Muscle of leg (tissue), 16 donors: ENCODE measurements at places on chromosomes 3 and 15. TPM values are rescaled to one million over a fixed set of nuclear protein-coding genes. Genes with fewer than 3 reads are reported as not detected.

The ASB14 gene
- polyA plus RNA-seq = 0.31 TPM

DNA sequence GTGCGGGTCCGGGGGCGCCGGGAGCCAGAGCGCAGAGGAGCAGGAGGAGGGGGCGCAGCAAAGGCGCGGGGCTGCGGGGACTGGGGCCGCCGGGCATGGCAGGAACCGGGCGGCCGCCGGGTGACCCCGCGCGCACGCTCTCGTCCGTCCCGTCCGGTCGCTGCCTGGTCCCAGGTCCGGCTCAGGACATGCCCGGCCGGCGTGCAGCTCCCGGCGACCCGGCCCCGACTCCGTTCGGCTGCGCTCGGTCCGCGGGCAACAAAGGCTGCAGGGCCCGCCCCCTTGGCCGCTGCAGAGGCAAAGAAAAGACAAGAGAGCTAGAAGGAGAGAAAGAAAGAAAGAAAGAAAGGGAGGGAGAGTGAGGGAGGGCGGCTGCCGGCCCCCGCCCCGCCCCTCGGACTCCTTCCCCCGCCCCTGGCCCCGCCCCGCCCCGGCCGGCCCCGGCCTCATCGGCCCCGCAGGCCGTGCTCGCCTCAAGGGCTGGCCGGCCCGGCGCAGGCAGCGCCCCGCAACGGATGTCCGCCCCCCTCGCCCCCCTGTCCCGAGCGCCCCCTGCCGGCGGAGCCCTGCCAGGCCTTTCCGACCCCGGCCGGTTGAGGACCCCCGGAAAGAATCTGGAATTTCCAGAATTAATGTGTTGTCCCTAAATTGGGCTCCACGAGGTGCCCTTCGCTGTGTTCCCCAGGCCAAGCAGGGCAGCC is at the start of gene ADAMTS7:
Gene ADAMTS7, minus strand, starts transcription at position 341 of the 701 bp plus-strand sequence. Its CDS starts 244 bp downstream, at position 97.
- DNase-seq = peak; percentile 89

DNA sequence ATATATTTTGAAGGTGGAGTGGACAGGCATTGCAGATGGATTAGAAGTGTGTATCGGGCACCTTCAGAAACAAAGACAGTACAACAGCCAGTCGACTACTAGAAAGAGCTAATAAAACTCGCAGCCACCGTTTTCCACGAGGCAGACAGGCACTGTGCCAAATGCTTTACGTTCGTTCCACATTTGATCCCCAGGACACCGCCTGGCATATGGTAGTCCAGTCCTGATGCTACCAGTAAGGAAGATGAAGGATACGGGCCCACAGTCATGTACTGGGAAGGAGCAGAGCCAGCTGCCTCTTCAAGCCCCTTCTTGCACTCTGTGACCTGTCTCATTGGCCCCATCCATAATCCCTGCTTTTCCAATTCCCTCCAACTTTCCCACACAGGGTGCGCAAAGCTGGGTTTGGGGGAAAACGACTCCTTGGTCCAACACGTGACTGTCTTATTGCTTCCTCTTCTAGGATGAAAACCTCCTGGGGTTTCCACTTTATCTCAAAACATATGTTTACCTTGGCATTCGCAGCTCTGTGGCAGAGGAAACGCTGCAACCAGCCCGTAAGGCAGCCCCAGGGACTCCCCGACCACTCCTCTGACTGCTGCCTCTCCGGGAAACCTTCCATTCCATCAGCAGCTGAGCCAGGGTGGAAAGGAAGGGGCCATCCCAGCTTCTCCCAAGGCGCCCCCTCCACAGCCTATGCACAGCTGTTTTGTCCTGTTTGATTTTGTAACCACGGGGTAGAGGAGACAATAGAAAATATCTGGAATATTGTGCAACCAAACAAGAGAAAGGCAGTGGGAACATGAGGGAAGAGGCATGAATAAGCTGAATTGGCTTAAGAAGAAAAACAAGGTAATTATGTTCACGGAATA is 107.4 kb downstream of the ADAMTS17 start:
- DNase-seq = peak; percentile 94

GRCh38 chr3:396293-396692 is 199.7 kb downstream of the CHL1 start:
- DNase-seq = no peak

DNA sequence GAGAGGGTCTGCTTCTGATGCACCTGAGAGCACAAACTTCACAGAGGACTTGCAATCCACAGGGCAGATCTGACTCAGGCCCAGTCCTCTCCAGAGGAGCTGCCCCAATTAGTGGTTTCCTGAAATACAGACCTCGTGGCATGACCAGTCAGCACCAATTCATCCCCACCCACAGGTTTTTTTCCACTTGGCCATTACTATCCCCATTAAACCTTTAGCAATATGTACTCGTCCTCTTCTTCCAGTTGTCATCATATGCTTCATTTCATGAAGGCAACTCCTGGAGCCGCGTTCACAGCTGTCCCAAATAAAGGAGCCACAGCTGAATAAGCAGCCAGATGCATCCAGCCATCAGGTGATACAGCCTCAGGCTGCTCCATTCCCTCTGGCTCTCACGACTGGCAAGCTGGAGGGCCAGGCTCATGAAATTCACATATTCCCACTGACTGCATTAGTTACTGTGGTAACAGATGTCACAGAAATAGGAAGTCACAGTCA is 163.1 kb downstream of the FMN1 start:
- peak; percentile 38 for DNase-seq

- no peak for DNase-seq
These were observed 81.9 kb downstream of the NUP210 start for GRCh38 chr3:13338231-13338630.

DNA sequence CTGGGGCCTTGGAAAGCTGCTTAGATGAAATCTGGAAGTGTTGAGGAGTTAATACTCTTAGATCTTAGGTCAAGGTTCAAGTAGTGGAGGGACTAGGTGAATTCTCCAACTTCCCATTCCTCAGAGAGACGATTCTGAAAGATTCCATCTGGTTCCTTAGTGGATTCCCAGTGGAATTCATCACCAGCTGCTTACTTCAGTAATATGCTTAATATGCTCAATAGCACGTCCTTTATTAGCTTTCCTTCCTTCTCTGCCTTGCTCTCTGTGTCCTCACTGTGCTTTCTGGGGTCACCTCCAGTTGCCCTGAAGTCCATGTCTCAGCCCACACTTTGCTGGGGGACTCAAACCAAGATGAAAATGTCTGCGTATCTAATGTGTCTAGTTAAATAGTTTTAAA is 31.0 kb downstream of the CEP63 start:
- peak; percentile 34 for DNase-seq
